Muscle of leg (tissue), 16 donors: ENCODE measurements at places on chromosomes 16 and 17.

GRCh38 chr17:36089888-36090836, at the start of gene CCL3:
Gene CCL3, minus strand, starts transcription at chr17:36090143. Its CDS starts 85 bp downstream, at chr17:36090058.
- DNase-seq, result peak; percentile 76

DNA sequence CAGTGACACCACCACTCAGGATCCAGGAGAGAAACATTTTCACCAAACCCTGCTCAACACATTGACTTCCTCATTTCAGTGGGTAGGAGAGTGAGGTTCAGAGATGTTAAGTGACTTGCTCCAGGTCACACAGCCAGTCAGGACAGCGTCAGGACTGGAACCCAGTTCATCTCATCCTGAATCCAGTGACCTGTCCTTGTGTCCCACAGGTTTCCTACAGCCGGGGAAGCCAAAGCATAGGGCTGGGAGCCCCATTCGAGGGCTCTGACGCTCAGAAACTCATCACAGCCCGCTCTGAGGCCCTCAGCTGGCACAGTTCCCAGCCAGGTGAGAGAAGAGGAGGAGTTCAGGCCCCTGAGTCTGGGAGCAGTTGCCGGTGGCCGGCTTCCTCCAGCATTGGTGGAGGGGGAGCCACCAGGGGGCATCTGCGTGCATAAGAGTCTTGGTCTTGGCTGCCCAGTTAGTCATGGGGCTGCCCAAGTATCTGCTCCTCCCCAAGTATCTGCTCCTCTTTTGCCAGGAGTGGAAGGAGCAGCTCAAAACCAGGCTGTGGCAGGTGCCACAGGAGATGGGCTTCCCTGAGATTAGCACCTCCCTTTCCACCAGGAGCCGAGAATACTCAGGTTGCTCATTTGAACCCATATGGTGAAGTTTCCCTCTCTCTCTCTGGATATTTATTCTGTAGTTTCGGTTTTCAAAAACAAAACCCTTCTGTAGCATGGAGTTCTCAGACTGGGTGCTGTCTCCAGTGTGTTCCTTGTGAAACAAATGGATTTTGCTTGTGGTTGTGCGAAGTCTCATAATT, 56.0 kb downstream of the TNFRSF13B start:
- DNase-seq, result peak; percentile 25

DNA sequence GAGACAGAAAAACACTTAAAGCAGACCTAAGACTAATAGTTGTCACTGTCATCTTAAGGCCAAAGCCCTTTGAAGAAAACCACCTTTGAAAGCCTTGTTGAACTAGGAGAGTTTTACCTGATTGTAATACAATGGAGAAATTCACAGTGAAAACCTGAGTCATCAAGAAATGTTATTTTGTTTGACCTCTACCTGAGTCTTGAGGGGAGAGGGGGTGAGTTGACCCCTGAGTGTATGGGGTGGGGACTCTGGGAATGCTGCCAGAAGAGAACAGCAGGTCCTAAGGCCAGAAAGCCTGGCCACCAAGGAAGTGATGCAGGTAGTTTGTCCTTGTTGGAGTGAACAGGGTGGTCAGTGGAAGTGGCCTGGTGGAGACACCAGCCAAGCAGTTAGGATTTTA, 204.3 kb downstream of the SPECC1 start:
- no peak for DNase-seq

DNA sequence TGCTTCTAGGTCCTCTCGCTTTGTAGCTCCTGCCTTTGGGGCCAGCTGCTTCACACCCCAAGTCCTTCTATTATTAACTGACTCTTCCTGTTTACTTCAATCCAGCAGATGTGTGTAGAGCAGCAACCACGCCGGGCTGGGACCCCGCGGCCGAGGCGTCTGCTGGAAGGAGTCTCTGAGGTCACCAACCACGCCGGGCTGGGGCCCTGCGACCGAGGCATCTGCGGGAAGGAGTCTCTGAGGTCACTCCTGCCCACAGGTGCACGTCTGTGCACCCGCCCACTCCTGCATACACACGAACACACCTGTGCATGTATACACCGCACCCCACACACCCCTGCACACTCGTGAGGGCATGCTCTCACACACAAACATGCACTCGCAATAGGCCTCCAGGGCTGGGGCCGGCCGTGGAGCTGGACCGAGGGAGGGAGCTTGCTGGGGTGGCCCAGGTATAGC, 7.8 kb upstream of the TEX19 start:
- no peak for DNase-seq

DNA sequence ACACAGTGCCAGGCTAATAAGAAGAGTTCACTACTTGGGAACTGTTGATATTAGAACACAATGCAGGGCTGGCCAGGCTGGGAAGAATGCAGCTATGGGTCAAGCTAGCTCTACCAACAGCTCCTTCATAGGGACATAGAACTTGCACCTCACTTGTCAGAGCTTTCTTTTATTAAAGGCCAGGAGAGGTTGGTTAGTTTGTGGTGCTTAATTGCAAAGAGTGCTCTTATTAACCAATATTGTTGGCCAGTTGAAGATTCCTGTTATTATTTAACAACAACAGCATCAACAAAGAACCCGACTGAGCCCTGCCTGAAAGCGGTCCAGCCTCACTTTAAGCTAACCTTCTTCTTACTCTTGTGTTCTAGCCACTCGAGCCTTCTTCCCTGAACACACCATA, 43.4 kb upstream of the ANKFN1 start:
- no peak for DNase-seq
